ENCODE measurements at places on chromosomes 5 and 9. TPM values are rescaled to one million over a fixed set of nuclear protein-coding genes. Genes with fewer than 3 reads are reported as not detected.

GMCL2 gene
- not detected for total RNA-seq

ANKRD34B gene
- total RNA-seq: not detected

PCDHB2 gene
- total RNA-seq: not detected

FER gene
- total RNA-seq: 13.8 TPM

SAP30L gene
- total RNA-seq: 47.3 TPM

PCDHGB5 gene
- 0.47 TPM for total RNA-seq

MINAR2 gene
- not detected for total RNA-seq

GPR150 gene
- 1.6 TPM for total RNA-seq

SPINK13 gene
- total RNA-seq: not detected

ZNF462 gene
- not detected for total RNA-seq

NOTCH1 gene
- 84.3 TPM for total RNA-seq

CSF2 gene
- not detected for total RNA-seq

CDKN2B-AS1 gene
- not detected for total RNA-seq

FXN gene
- 19.3 TPM for total RNA-seq

HRCT1 gene
- not detected for total RNA-seq

PLPPR1 gene
- total RNA-seq: not detected

FAT2 gene
- not detected for total RNA-seq

ITK gene
- 477 TPM for total RNA-seq

SLC6A18 gene
- not detected for total RNA-seq

KIF24 gene
- 0.19 TPM for total RNA-seq

IPPK gene
- 9.3 TPM for total RNA-seq

MARVELD2 gene
- total RNA-seq: 1.7 TPM

TICAM2 gene
- not detected for total RNA-seq

CDC20B gene
- not detected for total RNA-seq

GRM6 gene
- total RNA-seq: not detected

HTR1A gene
- not detected for total RNA-seq

ORM2 gene
- not detected for total RNA-seq

PAEP gene
- total RNA-seq: not detected

PCDHGC4 gene
- not detected for total RNA-seq

ZNF454 gene
- total RNA-seq: 0.49 TPM

NUDT2 gene
- total RNA-seq: 18.9 TPM

RNF183 gene
- not detected for total RNA-seq

MEGF9 gene
- 11.1 TPM for total RNA-seq

Data from naive thymus-derived CD8-positive, alpha-beta T cell (primary cell).